ENCODE measurements at places on chromosomes 2 and 18.

- DNase-seq = no peak
These were observed 83.7 kb downstream of the EIF2AK3 start for GRCh38 chr2:88543541-88544057.

DNA sequence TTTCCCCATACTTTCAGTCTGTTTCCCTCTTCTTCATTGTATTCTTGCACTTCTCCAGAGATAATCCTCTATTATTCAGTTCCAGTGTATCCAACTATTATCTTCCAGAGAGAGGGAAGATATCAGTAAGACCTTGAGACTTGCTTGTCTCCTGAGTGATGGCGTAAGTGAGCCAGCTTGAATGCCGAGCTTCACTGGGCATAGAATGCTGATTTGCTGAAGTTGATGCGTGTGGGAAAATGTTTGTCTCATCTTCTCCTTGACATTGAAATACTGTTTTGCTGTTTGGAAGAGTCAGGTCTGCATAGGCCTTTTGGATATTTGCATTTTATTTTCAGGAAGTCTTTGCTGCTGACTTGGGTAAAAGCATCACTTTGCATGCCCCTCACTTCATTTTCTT lies 41.1 kb upstream of the MGAT5 start:
- DNase-seq = no peak

DNA sequence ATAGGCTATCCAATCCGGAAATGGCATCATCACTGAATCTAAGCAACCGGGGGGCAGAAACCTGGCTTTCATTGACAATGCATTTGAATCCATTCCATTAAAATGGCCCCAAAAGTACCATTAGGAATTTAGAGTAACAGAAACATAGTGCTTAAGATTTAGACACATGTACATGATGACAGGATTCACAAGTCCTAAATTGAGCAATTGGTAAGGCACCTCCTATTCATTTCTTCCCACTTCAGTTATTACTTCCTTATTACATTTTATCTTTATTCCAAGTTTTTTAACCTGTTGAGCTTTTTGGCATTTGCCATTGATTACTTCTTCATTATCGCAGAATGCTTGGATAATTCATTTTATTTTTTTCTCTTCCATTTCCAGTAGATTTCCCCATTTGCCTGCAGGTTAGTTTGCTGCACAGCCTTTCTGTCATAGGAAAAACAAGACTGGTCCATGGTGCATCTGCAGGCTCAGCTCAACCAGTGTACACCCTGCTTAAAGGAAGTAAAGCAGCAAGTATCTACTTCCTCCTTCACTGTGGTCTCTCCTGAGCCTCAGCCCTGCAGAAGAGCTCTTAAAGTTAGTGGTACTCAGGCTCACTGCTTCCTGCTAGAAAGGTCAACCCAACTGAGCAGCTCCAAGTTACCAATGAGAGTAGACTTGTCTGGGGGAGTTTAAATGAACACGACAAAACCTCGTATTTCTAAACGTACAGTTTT lies 89.2 kb downstream of the DOCK10 start:
- no peak for DNase-seq

DNA sequence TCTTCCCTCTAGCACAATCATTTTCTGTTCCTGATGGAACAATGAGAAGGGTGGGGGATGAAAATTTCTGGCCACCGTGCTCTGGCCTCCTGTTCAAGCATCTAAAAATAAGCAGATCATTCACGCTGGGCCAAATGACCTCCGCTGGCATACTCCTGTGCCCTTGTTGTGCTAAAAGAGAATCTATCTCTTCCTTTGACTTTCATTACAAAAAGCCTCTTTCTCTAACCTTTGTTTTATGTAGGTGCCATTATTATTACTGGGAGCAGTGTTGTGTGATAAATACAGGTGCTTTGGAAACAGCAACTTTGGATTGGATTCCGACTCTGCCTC lies 44.6 kb upstream of the B3GNT2 start:
- no peak for DNase-seq

DNA sequence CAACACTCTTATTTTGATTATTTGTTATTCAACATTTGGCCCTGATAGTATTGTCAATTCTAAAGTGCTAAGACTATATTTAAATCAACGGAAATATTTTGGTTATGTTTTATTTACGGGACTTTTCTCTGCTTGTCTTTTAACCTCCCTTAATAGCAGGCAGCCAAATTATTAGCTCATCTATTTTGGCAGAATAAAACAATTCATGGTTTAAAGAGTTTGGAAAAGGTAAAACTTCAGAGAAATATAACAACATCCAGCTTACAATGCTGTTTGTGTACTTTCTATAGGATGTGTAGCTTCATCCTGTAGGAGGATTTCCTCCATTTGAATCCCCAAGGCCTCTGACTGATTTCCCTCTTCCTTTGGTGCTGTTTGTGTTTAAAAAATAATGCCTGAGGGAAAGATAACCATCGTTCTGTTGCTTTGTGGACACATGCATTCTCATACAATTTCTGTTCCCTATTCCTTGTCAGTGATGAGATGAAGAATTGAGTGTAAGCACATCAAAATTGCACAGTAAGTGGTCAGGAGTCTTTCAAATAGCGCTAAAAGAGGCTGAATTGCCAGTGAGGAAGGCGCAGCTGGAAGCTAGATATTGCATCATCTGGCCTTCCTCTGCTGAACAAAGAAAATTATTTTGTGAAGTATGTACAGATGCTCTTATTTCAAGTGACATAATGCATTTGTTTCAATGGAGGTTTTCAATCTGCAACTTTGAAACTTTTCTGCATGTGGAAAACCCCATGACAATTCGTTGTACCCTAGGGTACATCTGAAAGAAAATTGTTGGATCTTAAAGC lies 80.3 kb downstream of the CD28 start:
- DNase-seq = no peak

DNA sequence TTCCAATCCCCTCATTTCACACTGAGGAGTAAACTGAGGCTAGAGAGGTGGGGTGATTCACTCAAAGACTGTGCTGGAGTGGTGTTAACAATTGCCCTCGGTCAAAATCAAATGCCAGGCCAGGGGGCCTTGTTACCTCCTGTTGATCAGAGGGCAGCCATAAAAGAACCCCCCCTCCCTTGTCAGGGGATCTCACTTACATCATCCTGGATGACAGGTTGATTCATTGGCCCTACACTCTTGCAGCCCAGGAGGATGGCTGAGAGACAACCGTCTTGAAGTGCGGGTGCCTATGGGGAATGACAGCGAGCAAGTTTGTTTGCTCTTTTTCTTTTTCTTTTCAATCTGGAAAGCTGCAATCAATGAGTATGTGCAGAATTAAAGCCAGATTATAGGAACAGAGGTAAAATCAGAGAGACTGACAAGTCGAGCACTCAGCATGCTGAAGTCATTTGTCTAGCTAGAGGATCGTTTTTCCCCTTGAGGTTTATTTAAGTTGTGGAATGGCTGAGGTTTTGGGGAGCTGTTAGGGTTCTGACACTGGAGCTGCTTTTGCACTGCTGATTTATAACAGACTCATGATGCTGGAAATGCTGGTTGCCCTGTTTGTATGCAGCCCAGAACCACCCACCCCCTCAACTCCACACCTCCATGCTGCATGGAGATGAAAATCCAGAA lies 26.4 kb upstream of the NRP2 start:
- DNase-seq = no peak

- DNase-seq = no peak
These were observed 497.8 kb upstream of the FSIP2 start for GRCh38 chr2:185240796-185241195.

All from NT2/D1 (cell line).